ENCODE measurements at places on chromosomes 3 and 15. TPM values are rescaled to one million over a fixed set of nuclear protein-coding genes. Genes with fewer than 3 reads are reported as not detected.

DNA sequence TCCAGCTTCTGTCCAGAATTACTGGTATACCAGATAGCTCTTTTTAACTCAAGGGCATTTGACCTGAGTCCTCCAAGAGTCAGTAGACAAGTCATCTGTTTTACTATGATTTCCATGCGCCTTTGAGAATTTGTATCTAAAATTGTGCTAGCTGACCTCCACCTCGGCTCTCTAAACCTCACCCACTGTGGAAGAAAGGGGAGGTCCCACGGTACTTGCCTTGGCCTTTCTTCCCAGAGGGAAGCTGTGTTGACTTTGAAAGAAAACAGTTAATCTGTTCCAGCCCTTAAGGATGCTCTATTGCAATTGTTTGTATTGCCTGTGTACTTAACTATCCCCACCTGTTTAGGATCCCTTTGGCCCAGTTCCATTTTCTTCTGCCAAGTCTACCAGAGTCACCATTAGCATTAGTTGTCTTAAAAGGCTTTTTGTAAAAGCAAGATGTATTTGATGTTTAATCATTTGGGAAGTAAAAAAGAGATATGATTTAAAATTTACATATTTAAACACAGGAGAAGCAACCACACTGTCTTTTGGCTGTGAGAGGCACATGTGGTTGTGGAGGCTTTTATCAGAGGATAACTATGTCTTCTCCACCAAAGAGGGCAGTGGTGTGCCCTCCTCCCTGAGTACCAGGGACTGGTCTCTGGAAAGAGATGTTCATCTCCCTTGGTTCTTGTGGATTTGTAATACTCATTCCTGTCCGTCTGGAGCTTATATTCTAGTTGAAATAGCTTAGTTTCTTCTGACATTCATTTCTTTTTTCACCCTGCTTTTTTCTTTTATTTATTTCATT lies 88.8 kb downstream of the CRTC3 start:
- no peak for DNase-seq

DNA sequence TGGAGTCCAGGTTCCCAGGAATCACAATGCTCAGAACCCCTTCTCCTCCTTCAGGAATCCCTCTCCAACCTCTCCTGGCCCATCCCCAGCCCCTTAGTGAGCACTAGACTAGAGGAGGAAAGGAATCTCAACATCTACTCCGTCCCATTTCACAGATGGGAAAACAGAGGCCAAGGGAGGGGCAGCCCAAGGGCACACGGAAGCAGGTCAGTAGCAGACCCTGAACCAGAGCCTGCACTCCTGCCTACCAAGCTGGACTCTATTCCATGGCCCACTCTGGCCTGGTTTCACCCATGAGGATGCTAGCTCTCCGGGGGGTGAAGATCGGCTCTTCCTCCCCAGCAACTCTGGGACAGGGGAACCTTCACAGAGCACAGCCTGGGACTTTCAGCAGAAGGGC lies 14.3 kb downstream of the SEMA7A start:
- DNase-seq, result no peak

DNA sequence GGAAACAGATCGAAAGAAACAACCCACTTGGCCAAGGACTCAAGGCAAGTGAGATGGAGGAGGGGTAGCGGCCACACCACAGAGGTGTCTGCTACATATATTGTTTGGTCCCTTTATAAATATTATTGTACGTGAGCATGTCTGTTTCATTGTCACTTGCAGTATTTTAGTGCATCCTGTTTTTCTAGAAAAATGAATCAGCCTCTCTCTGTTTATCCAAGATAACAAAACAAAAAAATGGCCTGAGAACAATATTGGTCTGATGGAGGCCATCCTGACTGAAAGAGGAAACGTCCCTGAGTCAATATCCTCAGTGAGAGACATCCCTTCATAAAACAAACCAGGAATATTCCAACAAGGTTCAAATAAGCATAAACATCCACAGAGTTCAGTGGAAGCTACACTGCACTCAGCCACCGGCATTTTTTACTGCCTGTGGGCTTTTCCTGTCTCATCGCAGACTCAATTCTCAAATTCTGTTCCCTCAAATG lies 42.0 kb downstream of the WWTR1 start:
- DNase-seq, result no peak

GRCh38 chr3:13483286-13483685 lies 3.2 kb downstream of the HDAC11 start:
- no peak for DNase-seq

Gene GCSAM
- total RNA-seq, result not detected
